A172 (cell line): ENCODE measurements at places on chromosomes 6 and 20. TPM values are rescaled to one million over a fixed set of nuclear protein-coding genes. Genes with fewer than 3 reads are reported as not detected.

GRCh38 chr20:4120921-4121321, 105.6 kb upstream of the RNF24 start:
- DNase-seq, result no peak

- DNase-seq, result no peak
Measured at GRCh38 chr20:60986506-60987156, 265.4 kb upstream of the CDH4 start.

- DNase-seq, result peak; percentile 35
Measured at GRCh38 chr6:68233623-68234022, 401.5 kb upstream of the ADGRB3 start.

GRCh38 chr6:118912646-118913045, 18.7 kb downstream of the ASF1A start:
- no peak for DNase-seq

DNA sequence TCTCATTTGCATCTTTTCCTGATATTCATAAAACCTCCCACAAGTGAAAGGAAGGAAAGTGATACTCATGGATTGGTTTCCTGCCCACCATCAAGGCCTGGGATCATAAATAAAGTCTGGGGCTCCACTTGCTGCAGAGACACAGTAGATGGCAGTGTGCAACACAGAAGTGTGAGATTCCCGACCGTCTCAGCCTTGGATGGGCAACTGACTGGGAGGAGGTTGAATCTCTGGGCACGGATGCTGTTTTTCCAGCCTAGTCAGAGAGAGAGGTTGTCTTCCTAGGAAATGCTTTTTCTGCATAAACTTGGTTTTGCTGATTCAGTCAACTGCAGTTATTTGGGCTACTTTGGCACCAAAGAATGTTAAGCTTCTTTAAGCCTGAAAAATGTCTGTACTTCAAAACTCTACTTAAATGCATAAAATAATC, 9.9 kb upstream of the RFPL4B start:
- peak; percentile 83 for DNase-seq

The ANGPT4 gene
- total RNA-seq, result 0.05 TPM in 1 of 2 replicates, not detected in the other

- no peak for DNase-seq
Measured at GRCh38 chr6:2204272-2204671, 41.1 kb downstream of the GMDS start.

- no peak for DNase-seq
Measured at GRCh38 chr20:50794181-50794845, 548 bp upstream of the BCAS4 start.

- DNase-seq, result no peak
Measured at GRCh38 chr6:109762166-109762565, 71.1 kb downstream of the FIG4 start.

DNA sequence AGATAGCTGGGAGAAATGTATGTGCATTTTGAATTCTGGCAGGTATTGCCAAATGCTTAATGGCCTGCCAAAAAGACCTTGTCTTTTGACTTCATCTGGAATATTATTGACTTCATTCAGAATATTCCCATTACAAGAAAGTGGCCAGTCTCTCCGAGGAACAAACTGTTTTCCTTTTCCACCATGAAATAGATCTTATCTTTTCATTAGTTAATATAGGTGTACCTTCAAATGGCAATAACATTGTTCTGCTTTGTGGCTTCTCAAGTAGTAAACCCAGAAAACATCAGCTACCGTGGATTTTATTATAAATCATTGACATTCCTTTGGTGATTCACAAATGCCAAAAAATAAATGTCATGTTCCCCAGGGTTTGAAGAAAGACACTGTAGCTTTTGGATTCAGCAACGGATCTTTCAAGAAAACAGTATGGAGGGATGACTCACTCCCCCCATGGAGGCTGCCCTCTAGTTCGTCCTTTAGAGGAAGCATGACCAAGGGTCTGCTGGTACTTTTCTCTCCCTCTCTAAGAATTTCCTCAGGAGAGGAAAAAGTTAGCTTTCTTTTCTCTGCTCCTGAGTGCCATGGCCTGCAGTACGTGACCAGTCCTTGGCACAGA, 1.1 kb upstream of the RNF182 start:
- no peak for DNase-seq

The ANKRD66 gene
- total RNA-seq, result not detected in 2 replicates

The TMEM151B gene
- 0.96 and 1.3 TPM in 2 replicates for total RNA-seq

The PSORS1C1 gene
- total RNA-seq, result 1.1 and 3.4 TPM in 2 replicates

The C20orf202 gene
- not detected in 2 replicates for total RNA-seq

GRCh38 chr6:7260291-7261031, 52.5 kb downstream of the SSR1 start:
- DNase-seq, result no peak

The TASP1 gene
- 6.7 and 9.7 TPM in 2 replicates for total RNA-seq

DNA sequence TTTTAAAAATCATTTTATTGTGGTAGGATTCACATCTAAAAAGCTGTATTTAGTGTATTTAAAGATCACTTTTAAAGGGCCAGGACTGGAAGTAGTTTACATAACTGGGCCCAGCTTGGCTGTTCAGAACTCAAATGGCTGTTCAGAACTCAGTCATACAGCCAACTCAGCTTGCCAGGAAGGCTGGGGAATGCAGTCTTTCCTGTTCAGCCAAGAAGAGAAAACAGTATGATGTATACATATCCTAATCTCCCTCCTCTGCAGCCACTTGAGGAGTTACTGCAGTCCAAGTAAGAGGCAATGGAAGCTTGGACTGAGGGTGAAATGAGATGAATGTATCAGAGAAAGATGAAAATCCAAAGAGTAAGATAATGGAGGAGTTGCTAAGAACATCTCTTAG, 24.6 kb downstream of the DSTN start:
- no peak for DNase-seq

The RNF39 gene
- total RNA-seq, result not detected in 2 replicates

GRCh38 chr6:111070105-111071005, 16.9 kb upstream of the SLC16A10 start:
- DNase-seq, result no peak

- DNase-seq, result no peak
Measured at GRCh38 chr20:53814060-53814459, 220.4 kb upstream of the ZNF217 start.

The AAR2 gene
- 36.7 and 36.8 TPM in 2 replicates for total RNA-seq

The ASIP gene
- total RNA-seq, result not detected in 2 replicates

- no peak for DNase-seq
Measured at GRCh38 chr6:117550618-117551242, 51.6 kb downstream of the GOPC start.

DNA sequence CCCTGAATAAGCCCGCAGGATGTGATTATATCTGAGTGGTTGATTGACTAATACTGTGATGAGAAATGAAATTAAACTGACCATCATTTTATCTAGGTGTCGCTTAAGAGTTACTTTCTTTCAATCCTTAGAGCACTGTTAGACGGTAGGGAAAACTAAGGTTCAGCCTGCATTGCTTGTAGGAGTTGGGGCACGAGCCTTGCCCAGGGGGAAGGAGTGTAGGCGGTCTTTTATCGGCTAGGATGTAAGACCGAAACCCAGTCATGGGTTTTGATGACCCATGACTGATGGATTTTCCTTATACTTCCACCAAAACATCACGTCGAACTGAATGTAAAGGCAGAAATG, 392 bp upstream of the TASP1 start:
- DNase-seq, result no peak

DNA sequence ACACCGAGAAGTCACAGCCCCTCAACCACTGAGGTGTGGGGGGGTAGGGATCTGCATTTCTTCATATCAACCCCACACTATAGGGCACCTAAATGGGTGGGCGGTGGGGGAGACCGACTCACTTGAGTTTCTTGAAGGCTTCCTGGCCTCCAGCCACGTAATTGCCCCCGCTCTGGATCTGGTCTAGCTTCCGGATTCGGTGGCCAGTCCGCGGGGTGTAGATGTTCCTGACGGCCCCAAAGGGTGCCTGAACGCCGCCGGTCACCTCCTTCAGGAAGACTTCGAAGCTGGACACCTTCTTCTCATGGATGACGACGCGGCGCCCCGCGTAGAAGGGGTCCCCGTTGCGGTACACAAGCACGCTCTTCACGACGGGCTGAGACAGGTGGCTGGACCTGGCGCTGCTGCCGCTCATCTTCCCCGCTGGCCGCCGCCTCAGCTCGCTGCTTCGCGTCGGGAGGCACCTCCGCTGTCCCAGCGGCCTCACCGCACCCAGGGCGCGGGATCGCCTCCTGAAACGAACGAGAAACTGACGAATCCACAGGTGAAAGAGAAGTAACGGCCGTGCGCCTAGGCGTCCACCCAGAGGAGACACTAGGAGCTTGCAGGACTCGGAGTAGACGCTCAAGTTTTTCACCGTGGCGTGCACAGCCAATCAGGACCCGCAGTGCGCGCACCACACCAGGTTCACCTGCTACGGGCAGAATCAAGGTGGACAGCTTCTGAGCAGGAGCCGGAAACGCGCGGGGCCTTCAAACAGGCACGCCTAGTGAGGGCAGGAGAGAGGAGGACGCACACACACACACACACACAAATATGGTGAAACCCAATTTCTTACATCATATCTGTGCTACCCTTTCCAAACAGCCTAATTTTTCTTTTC, at the start of gene DCDC2:
TSS of gene DCDC2 (minus strand) at position 724 of the 883 bp plus-strand sequence. CDS start at position 415, 309 bp downstream.
- DNase-seq, result no peak

The KIF6 gene
- total RNA-seq, result 0.26 TPM in 2 replicates

DNA sequence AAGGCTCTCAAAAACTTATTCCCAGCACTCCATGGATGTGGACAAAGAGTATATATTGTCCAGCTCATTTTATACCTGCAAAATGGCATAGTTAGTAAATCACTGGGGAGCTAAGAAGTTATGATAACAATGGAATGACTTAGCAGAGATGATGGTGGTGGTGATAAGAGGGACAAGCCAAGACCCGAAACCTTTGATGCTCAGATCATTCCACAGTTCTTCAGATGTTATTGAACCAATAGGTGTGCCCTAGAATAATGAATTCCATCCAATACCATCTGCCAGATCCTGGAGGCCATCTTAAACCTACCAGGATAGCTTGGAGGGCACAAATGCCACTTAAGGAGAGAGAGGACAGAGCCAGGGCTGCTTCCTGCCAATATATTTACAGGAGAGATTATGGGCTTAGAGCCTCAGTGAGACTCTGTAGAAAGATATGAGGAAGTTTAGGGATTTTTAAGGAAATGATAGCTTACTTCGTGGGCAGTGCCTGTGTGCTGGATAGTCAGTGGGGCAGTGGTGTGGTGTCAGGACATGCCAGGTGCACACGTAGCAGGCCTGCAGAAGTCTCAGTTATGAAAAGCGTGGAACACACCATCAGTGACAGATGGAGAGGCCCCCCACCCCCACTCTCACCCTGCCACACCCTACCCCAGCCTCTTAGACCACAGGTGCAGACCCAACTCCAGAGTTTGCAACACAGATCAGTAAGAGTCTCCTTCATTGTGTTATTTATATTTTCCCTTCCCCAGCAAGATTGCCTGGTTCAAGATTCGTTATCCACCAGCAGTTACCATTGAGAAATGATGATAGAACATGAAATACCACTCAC, 209.7 kb upstream of the SUPT3H start:
- DNase-seq, result no peak

GRCh38 chr6:34035161-34035560, 110.7 kb downstream of the GRM4 start:
- no peak for DNase-seq

DNA sequence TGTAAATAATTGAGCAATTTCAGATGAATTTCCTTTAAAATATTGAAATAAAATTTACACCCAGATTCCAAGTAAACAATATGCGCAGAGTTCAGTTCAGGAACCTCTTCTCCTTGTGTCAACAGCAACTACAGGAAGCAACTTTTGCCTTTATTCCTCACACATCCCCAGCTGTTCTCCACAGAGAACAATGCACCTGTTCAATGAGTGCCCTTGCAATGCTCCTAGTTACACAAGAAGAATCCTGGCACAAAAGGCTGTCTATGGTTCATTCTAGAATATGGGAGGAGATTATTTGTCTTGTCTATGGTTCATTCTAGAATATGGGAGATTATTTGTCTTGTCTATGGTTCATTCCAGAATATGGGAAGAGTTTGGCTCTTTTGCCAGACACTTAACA, 454.9 kb downstream of the BTBD3 start:
- no peak for DNase-seq

The TP53INP2 gene
- total RNA-seq, result 2.4 and 5.0 TPM in 2 replicates

DNA sequence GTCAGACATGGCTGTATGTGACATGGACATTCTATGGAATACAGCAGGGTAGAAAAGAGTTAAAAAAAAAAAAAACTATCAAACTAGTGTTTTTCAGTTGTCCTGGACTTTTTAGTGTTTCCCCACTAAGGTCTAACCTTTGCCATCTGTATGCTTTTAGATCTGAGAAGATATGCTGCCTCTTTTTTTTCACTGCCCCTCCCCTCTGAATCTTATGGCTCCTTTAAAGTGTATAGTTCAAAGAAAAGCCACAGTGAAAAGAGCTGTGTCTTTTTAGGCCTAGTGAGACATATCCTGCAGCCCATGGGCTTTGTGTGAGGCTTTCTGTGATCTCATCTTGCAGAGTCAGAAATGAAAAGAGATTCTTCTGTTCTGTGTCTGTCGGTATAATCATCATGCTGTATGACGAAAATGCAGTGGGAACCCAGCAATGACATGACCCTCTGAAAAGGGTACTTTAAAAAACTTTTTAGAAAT, 29.3 kb downstream of the ADGRG6 start:
- no peak for DNase-seq

The SIRPD gene
- total RNA-seq, result not detected in 2 replicates

The SDCBP2 gene
- 1.8 and 2.6 TPM in 2 replicates for total RNA-seq

DNA sequence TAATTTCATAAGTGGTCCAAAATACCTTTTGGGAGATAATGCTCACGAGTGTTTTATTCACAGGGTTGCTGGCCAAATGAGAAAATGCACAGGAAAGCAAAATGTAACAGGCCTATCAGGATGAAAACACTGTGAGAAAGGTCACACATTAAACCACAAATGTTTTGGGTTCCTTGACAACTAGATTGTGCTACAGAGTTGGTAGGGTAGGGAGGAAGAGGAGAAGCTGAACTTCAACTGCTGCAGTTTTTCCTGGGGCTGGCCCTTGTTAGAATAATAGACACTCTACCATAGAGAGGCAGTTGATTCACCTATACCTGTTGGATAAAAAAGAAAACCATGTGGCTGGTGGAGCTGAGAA, 28.1 kb upstream of the PAQR8 start:
- no peak for DNase-seq

The SNAP25 gene
- 0.12 TPM in 1 of 2 replicates, not detected in the other for total RNA-seq

- DNase-seq, result peak; percentile 48
Measured at GRCh38 chr6:56683882-56684281, 41.2 kb upstream of the DST start.

The METTL24 gene
- not detected in 2 replicates for total RNA-seq

DNA sequence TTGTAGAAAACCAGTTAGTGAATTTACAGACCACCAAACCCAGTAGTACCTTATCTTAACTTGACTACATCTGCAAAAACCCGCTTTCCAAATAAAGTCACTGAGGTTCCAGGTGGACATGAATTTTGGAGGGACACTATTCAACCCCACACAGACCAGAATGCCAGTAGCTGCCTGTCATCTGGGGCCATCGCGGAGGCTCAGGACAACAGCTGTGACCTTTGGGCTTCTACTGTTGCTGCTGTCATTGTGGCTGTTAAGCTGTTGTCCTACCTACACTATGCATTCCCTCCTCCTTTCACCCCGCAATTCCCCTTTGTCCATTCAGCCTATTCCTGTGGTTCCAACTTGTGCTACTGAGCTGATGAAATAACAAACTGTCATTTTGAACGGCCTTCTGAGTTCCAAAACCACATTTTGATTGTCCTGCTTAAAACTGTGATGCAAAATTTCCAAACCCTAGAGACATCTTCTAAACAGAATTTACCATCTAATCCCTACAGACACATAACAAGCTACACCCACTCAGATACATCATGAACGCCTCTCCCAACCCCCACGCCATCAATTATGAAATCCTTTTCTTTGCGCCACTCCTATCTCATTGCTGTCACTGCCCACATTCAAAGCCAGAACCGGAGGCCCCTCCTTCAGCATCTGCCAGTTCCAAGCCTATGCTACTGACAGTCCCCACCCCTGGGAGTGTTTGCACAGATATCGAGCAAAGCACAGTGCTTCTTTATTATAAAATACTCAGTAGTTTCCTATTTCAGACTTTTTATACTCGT, 125.0 kb downstream of the C6orf118 start:
- no peak for DNase-seq
